ENCODE measurements at places on chromosomes 6 and 20.
A peak's percentile ranks its signal among the peaks of the same experiment; 100 is the strongest.

DNA sequence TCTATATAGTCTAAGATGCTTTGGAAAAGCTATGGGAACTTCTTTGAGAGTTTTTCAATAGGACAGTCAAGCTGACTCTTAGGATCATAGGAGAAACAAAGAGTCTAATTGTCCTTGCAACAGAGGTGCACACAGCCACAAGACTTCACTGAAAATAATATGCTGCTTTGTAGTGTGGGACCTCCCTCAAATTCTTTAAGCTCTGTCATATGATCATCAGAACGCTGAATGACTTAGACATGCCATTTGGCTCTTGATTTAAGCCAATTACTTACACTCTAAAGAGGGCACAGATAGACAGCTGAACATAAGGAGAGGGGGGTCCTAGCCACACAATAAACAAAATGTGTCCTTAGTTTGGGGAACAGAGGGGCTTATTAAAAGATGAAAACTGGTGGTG lies 818.7 kb upstream of the GJE1 start:
- peak; percentile 32 for DNase-seq

GRCh38 chr6:123805921-123806320 lies 2.3 kb downstream of the NKAIN2 start:
- no peak for DNase-seq

DNA sequence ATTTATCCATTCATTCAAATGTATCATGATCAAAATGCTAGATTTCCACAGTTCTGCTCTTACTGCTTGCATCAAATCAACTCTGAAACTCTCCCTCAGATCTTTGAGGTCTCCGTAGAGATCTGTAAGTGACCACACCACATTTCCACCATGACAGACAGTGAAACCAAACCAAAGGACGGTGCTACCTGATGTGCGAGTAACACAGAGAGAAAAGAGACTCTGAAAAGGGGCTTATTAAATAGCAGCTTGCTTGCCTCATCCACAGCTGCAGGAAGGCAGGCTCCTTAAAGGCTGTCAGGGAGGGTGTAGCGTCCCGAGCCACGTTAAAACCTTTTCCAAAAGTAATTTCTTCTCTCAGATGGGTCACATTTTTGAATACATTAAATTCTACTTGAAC lies 335.8 kb downstream of the PACRG start:
- DNase-seq: no peak

- peak; percentile 50 for DNase-seq
Measured at GRCh38 chr6:26225848-26226578, 138.8 kb downstream of the HFE start.

GRCh38 chr6:169940481-169941271 lies 189.3 kb downstream of the ERMARD start:
- no peak for DNase-seq

- DNase-seq: peak; percentile 37
Measured at GRCh38 chr6:84728602-84729001, 35.8 kb downstream of the TBX18 start.

GRCh38 chr6:163525926-163526325 lies 111.4 kb downstream of the QKI start:
- DNase-seq: no peak

DNA sequence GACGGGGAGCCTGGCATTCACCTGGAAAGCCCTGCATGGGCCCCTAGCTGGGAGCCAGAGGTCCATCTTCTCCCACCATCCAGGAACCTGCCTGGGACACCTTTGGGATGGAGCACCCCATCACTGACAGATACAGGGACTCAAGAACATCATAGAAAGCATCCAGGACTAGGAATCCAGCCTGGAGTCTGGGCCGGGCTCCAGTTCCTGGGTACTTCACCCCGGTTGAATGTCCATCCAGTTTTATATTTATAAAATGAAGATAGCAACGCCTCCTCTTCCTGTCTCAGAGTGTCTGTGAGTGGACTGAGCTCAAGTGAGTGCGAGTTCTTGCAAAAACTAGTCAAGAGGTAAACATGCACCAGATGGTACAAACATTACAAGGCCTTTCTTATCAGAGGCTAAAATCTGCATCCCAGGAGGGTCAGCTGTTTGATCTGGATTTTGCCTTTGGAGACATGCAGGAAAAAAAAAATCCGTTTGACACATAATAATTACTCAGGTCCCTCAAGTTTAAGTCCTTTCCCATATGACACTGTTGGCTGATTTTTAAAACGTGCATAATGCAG lies 27.4 kb downstream of the ZC3H12D start:
- no peak for DNase-seq

DNA sequence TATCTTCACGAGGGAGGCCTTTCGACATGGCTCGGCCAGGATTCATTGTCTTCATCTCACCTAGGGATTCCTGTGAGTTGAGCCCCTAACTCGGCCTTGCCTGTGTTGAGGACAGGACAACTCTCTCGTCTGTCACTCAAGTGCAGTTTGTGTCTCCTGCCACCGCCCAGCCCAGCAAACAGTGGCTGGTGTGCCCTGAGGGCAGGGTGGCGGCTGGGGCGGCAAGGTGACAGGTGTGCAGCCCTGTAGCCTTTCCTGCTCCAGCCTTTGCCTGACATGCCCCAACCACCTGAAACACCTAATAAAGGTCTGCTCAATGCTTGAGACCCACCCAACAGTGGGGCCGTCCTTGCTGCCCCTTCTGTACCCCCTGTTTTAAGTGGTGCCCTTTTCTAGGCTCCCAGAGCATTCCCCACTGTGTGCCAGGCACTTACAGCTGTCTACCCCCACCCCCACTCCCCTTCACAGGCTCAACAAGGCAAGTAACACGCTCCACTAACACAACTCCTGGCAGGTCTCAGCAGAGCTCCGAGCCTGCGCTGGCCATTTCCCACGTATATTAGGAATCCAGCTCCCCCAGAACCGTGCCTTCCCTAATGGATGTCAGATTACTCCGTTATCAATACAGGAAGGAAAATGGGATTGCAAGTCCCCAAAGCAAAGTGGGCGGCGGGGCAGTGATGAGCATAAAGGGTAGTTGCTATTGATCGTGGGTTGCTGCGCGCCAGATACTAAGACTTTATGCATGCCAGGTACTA lies 17.7 kb downstream of the GFRA4 start:
- no peak for DNase-seq

- DNase-seq: peak; percentile 10
Measured at GRCh38 chr6:75424618-75425548, 68.7 kb downstream of the FILIP1 start.

- DNase-seq: no peak
Measured at GRCh38 chr20:31562241-31562640, 42.8 kb upstream of the ID1 start.

DNA sequence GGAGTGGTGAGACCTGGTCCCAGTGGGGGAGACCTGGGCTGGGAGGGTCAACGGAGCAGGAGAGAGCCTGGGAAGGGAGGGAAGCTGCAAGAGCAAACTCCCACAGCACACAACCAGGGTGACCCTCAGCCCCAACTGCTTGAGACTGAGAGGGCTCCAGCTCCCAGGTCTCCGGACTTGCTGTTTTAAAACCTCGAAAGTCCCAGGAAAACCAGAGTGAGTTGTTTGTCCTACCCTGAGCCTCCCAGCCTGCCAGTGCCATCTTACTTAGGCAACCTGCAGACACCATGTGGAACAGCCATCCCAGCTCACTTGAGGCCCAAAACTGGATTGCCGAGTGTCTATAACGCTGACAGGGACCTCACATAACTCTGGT lies 4.8 kb upstream of the NTSR1 start:
- peak; percentile 41 for DNase-seq

DNA sequence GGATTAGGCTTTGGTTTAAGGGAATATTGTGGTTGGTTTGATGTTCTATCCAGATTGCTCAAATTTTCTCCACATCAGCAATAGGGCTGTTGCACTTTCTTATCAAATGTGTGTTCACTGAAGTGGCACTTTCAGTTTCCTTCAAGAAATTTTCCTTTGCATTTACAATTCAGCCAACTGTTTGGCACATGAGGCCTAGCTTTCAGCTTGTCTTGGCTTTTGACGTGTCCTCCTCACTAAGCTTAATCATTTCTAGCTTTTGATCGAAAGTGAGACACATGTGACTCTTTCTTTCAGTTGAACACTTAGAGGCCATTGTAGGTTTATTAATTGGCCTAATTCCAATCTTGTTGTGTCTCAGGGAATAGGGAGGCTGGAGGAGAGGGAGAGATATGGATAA lies 104.8 kb downstream of the FLRT3 start:
- DNase-seq: no peak

- DNase-seq: peak; percentile 53
Measured at GRCh38 chr20:7714549-7714948, 225.7 kb downstream of the HAO1 start.

DNA sequence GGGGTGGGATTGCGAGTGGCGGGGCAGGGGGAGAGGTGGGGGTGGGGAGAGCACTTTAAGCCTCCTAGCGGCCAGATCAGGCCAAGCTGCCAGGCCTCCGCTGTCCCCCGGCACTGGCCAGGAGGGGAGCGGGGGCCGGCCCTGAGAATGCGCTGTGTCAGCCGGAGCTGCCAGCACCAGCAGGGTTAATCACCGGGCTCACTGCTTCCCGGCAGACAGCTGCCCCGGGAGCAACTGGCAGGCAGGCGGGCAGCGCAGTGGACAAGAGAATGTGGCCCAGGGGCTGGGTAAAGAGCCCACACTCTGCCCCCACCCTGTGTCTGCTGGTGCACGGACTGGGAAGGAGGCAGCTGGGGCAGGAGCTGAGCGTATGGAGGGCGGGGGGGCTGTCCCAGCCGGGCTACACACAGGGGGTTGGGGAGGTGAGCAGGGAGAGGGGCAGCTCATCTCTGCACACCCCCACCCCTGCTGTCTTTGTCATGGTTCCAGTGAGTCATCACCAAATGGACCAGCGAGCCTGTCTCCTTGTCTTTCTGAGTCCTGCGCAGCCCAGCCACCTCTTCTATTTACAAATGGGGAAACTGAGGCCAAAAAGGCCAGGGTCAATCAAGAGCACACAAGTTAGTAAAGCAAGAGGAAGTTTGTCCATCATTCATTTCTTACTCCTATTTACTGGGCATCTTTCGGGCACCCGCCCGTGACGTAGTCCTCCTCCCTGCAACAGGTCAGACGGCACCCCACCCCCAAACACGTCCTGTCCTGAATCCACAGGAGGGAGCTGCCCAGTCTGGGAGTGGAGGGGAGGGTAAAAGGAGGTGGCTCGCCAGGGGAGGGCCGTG lies 2.1 kb upstream of the LAMA5 start:
- peak; percentile 82 for DNase-seq

- no peak for DNase-seq
Measured at GRCh38 chr6:157218371-157219198, 104.7 kb downstream of the TMEM242 start.

- DNase-seq: no peak
Measured at GRCh38 chr6:43475516-43475915, 1.9 kb upstream of the TJAP1 start.

DNA sequence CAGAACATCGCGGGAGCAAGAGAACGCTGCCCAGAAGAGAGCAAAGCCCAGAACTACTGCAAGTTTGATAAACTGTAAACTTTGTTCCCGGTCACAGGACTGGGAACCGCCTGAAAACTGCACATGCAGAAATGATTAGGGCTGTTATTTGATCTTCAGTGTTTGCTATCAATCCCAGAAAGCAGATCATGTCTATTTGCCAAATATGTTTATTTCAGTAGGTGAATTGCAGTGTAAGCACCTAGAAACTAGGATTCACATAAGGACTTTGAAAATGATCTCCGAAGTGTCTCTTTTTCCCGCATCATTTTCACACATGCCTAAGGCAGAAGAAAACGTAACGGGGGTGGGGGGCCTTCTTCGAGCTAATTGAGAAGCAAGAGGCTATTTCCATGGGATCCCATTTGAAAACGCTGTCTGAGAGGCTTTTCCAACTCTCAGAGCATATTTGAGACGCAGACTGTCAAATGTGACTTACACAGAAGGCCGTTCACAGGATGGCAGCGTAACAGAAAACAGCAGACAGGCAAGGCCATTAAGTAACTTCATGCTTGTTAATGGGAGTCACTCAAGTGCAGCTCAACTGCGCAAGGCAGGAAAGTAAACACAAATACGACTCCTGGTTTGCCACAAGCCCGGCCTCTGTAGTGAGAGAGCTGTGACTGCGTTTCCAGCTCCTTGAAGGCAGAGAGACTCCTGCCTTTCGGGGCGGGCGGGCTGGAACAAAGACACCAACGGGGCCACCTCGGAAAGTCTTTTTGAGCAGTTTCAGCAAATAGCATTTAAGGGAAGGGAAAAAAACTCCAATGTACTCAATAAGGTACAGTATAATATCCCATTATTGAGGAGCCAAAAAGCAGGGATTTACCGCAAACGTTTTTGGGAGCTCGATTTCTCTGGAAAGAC lies 144.7 kb upstream of the ZNF217 start:
- peak; percentile 90 for DNase-seq

GRCh38 chr6:15303162-15303919 lies 57.5 kb downstream of the JARID2 start:
- no peak for DNase-seq

- no peak for DNase-seq
Measured at GRCh38 chr6:155084431-155085123, 89.5 kb downstream of the TIAM2 start.

GRCh38 chr6:55917751-55918415 lies 42.5 kb upstream of the BMP5 start:
- no peak for DNase-seq

DNA sequence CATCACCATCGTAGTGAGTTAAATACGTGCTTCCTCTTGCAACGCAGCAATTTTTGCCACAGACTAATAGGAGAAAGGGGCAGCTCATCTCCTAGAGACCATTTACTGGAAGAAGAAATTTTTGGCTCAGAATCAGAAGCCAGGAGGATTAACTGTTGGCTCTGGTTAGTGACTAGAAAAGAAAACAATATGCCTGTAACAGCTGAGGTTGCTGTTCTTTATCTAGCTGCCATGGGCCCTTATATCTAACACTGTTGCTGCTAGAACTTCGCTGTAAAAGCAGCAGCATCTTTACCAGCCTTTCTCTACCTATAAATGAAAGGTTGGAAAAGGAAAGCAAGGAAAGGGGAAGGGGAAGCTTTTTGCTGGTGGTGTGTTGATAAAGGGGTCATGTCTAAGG lies 65.9 kb downstream of the FAM135A start:
- no peak for DNase-seq

- DNase-seq: no peak
Measured at GRCh38 chr20:45073221-45073620, 27.7 kb downstream of the KCNS1 start.

DNA sequence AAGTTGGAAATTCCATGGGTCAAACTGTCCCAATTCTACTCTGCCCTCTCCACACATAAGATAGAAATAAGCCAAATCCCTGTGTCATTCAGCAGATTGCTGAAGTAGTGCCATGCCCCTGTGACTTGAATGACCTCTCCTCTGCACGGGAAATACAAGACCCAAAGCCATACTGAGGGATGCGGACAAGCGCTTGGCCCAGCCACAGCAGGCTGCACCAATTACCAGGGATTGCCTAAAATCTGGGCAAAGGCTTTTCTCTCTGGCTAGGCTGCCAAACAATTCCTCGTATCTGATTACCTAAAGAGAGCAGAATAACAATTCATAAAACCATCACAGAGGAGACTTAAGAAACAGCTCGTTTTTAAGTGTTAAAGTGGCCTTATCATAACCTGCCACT lies 421.8 kb upstream of the JARID2 start:
- no peak for DNase-seq

- no peak for DNase-seq
Measured at GRCh38 chr20:9128568-9128967, 59.7 kb downstream of the PLCB4 start.
